CD4-positive, CD25-positive, alpha-beta regulatory T cell (primary cell): ENCODE measurements at places on chromosomes 4 and X. TPM values are rescaled to one million over a fixed set of nuclear protein-coding genes. Genes with fewer than 3 reads are reported as not detected.

DNA sequence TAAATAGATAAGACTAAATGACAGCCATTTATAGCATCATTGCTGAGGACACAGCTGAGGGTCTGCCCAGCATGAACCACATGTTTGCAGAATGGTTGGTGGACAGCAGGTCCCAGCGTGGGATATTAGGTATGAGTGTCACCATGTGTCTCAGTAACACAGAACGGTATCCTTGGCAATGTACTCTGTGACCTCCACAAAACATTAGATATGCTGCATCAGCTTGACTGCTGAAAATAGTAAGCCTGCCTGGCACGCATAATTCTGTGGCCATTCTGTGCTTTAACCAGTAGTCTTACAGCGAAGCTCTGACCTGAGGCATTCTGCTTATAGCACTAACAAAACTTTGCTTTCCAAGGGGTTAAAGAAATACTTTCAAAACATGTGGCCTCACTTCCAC is 32.0 kb downstream of the LIMCH1 start:
- H3K27ac ChIP-seq, result no peak overlapping the region
- H3K4me1 ChIP-seq, result no peaks in the 10 kb centered on the region

GRCh38 chr4:167715176-167715575 is 377.2 kb upstream of the ANXA10 start:
- H3K4me1 ChIP-seq, result no peaks in the 10 kb centered on the region
- DNase-seq, result no peak
- no peaks in the 10 kb centered on the region for H3K27me3 ChIP-seq
- no peak overlapping the region for H3K4me3 ChIP-seq

DNA sequence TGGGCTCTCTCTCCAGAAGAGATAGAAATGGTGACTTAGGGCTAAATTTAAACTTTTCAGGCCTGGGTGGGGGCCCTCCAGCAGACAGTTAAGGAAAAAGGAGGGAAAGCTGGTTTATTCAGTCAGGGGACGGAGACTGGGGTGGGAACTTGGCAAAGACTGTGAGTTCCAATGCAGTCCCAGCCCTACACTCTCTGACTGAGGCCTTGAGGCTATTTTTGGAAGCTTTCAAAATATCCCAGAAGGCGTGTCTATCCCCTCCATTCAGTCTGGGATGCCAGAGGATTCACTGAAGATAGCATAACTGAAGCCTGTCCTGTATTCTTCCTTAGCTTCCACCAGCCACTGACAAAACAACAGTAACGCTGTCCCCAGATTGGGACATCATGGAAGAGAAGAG is 32.1 kb upstream of the MSN start:
- no peaks in the 10 kb centered on the region for H3K27me3 ChIP-seq
- no peak for DNase-seq
- H3K4me3 ChIP-seq, result no peak overlapping the region

- no peak overlapping the region for H3K27ac ChIP-seq
- no peak overlapping the region for H3K4me3 ChIP-seq
- no peaks in the 10 kb centered on the region for H3K36me3 ChIP-seq
Measured at GRCh38 chrX:96540111-96540631, 144.5 kb upstream of the DIAPH2 start.

DNA sequence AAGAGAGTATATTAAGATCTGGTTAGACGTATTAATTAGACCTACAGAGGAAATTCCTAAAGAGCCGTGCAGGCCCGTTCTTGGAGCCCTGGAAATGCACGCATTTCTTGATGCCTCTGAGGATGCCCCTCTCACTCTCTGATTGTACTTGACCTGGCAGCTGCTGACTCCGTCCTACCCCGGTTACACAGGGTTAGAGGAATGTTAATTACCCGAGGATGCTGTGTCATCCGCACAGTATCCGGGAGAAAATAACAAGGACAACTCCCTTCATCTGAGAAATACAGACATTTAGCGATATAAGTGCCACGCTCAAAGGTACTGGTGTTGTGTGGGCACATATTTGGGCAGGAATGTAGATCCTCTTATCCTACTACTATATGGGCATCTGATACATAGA is 404.6 kb upstream of the FAT1 start:
- no peak for DNase-seq
- H3K27me3 ChIP-seq, result no peaks in the 10 kb centered on the region
- no peak overlapping the region for H3K4me3 ChIP-seq
- no peaks in the 10 kb centered on the region for H3K36me3 ChIP-seq

GRCh38 chrX:65582450-65583082 is 48.0 kb upstream of the LAS1L start:
- H3K36me3 ChIP-seq, result no peaks in the 10 kb centered on the region
- H3K4me1 ChIP-seq, result peaks cover 3% of the 10 kb centered on the region
- no peaks in the 10 kb centered on the region for H3K27me3 ChIP-seq
- no peak overlapping the region for H3K4me3 ChIP-seq

DNA sequence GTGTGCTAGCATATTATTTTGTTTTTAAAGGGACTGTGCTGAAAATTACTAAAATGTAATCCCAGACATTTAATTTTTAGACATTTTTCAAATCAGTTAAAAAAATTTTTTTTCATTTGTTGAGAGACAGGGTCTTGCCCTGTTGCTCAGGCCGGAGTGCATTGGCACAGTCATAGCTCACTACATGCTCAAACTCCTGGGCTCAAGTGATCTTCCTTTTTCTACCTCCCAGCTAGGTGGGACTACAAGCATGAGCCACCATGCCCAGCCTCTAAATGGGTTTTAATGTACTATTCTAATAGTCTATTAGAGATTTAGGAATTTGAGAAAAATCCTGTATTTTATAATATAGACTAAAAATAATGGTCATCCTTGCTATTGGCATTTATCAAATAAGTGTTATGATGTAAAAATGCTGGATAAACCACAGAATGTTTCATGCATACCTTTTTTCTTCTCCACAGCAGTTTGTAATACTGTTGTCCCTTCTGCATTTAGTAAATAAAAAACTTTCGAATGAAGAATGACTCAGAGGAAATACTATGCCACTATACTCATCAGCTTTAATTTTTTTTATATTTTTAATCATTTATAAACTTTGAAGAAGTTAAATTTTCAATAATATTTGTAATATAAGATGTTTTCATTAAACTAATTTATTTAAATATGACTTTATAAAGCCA is 29.9 kb downstream of the CPEB2 start:
- no peak overlapping the region for H3K27ac ChIP-seq
- no peak overlapping the region for H3K4me3 ChIP-seq
- H3K36me3 ChIP-seq, result peaks cover 18% of the 10 kb centered on the region

- H3K4me1 ChIP-seq, result no peaks in the 10 kb centered on the region
- H3K4me3 ChIP-seq, result no peak overlapping the region
- no peaks in the 10 kb centered on the region for H3K27me3 ChIP-seq
- H3K27ac ChIP-seq, result no peak overlapping the region
- H3K36me3 ChIP-seq, result no peaks in the 10 kb centered on the region
- DNase-seq, result no peak
Measured at GRCh38 chr4:20428436-20429160, 176.9 kb downstream of the SLIT2 start.

DNA sequence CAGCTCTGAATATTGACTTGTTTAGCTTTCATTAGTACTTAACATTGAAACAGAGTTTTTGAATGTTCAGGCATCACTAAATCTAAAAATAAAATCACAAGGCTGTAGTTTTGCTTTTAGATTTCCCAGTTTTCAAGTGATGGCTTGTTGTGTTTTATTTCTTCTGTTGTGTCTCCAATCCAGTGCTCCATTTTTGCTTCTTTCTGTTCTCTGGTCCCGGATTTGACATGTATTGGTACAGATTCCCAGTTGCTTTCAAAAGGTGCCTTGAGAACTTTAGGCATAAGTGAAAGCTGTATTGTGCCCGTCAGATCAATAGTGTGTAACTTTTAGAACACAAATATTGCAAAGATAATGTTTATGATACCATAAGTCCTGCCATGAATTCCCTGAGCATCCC is 53.2 kb downstream of the ARHGAP10 start:
- H3K27me3 ChIP-seq, result no peaks in the 10 kb centered on the region
- H3K36me3 ChIP-seq, result no peaks in the 10 kb centered on the region
- no peak overlapping the region for H3K4me3 ChIP-seq
- H3K4me1 ChIP-seq, result no peaks in the 10 kb centered on the region
- no peak for DNase-seq
- H3K27ac ChIP-seq, result no peak overlapping the region

DNA sequence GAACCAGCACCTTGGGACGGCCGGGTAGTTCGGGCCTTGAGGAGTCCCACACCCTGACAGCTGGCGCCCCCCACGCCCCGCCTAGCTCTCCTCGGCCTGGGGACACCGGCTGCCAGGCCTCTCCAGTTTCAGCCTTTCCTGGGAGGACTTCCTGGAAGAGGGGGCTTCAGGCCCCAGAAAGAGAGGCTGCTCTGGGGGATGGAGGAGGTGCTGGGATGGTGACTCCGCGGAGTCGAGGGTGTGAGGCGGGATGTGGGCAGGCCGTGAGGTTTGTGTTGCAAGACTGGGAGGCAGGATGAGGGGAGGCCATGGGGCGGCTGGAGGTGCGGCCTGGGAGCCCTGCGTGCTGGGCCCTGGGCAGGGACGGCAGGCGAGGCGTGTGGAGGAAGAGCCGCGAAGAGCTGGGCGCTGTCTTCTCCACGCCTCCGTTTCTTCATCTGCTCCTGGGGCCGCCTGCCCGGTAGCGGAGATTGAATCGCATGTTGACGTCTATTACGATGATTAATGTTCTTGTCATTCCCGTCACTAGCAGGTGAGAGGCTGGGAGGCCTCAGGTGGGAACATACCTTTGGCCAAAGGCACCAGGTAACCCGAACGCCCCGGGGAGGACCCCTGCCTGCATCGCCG is 918 bp upstream of the FGFRL1 start:
- peak overlapping the region; percentile 84 for H3K27ac ChIP-seq
- peaks cover 31% of the 10 kb centered on the region for H3K4me1 ChIP-seq
- peak overlapping the region; percentile 19 for H3K4me3 ChIP-seq
- H3K36me3 ChIP-seq, result no peaks in the 10 kb centered on the region

- no peak for DNase-seq
- H3K36me3 ChIP-seq, result no peaks in the 10 kb centered on the region
- H3K27ac ChIP-seq, result no peak overlapping the region
- H3K27me3 ChIP-seq, result no peaks in the 10 kb centered on the region
- H3K4me1 ChIP-seq, result no peaks in the 10 kb centered on the region
Measured at GRCh38 chrX:17412692-17413091, 37.7 kb downstream of the NHS start.

- no peak overlapping the region for H3K4me3 ChIP-seq
- no peak overlapping the region for H3K27ac ChIP-seq
- no peak for DNase-seq
- H3K27me3 ChIP-seq, result no peaks in the 10 kb centered on the region
Measured at GRCh38 chr4:155228713-155229112, 20.3 kb downstream of the NPY2R start.

DNA sequence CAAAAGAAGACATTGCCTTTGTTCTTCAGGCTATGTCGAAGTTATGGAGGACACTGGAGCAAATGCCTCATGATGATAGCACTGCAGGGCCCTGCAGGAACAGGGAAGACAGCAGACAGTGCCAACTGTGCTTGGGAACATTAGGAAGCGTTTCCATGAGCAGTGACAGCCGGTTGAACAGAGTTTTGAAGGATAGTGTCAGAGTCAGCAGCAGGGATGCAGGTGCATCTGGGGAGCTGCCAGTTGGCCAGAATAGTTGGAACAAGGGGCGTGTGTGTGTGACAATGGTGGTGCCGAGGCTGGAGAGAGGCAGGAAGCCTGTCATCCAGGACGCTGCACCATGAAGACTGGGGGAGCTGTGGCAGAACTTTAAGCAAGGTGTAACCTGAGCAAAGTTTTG is 88.6 kb downstream of the SHROOM3 start:
- peaks cover 2% of the 10 kb centered on the region for H3K27me3 ChIP-seq
- no peaks in the 10 kb centered on the region for H3K36me3 ChIP-seq
- DNase-seq, result no peak
- H3K4me1 ChIP-seq, result no peaks in the 10 kb centered on the region
- no peak overlapping the region for H3K27ac ChIP-seq

DNA sequence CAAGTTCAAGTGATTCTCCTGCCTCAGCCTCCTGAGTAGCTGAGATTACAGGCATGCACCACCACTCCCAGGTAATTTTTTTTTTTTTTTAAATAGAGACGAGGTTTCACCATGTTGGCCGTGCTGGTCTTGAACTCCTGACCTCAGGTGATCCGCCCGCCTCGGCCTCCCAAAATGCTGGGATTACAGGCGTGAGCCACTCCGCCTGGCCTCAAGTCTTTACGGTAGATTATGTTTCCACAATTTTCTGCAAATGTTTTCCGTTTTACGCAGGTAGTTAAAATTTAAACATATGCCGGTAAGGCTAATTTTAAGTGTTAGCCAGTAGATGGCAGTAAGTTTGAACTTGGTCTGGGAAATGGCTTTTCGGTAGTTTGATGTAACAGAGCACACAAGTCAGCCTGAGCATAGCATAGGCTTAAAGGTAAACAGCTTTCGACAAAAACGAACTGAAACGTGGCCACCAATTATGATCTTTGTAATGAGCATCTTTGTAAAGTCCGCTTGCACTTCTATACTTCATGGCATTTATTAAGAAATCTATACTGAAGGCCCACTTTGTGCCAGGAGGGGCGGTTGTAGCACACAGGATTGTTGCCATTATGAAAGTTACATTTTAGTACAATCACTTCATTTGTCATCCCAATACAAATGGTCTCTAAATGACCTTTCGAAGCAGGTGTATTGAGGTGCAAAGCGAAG is 31.1 kb downstream of the CCKAR start:
- H3K36me3 ChIP-seq, result no peaks in the 10 kb centered on the region
- H3K27me3 ChIP-seq, result no peaks in the 10 kb centered on the region
- no peak overlapping the region for H3K4me3 ChIP-seq
- no peak overlapping the region for H3K27ac ChIP-seq

GRCh38 chrX:68789966-68790365 is 38.9 kb upstream of the EFNB1 start:
- no peak overlapping the region for H3K4me3 ChIP-seq
- no peaks in the 10 kb centered on the region for H3K36me3 ChIP-seq
- H3K27me3 ChIP-seq, result no peaks in the 10 kb centered on the region
- DNase-seq, result no peak

GRCh38 chr4:2259541-2260343 is 2.2 kb downstream of the MXD4 start:
- DNase-seq, result no peak
- H3K27me3 ChIP-seq, result no peaks in the 10 kb centered on the region

DNA sequence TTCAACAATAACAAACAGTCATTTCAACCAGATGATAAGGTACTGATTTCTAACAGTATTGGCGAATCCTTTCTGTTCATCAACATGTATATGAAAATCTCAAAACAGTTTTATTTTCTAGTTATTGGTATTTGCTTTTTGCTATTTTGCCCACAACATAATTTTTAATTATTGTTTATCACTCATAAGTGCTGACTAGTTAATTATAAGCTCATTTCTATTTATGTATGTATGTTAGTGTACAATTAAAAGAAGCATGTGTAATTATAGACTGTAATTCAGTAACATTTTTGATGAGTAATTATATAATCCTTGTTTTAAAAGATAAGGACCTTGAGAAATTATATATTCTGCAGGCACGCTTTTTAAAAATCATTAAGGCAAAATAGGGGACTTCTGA is 67.2 kb upstream of the NPNT start:
- H3K27ac ChIP-seq, result no peak overlapping the region
- H3K4me3 ChIP-seq, result no peak overlapping the region

The MAGEB17 gene
- total RNA-seq, result not detected

The ZRSR2 gene
- 47.5 TPM for total RNA-seq

The SH3RF1 gene
- 0.69 TPM for total RNA-seq

The SGMS2 gene
- not detected for total RNA-seq

The ARR3 gene
- not detected for total RNA-seq

The KIF4A gene
- 0.42 TPM for total RNA-seq

The IDUA gene
- 55.5 TPM for total RNA-seq

The ERCC6L gene
- 0.64 TPM for total RNA-seq

The ADGRG4 gene
- total RNA-seq, result not detected

The PRR32 gene
- total RNA-seq, result not detected

The BRCC3 gene
- 13.7 TPM for total RNA-seq
